ENCODE measurements at places on chromosomes 6 and 20. TPM values are rescaled to one million over a fixed set of nuclear protein-coding genes. Genes with fewer than 3 reads are reported as not detected.

DNA sequence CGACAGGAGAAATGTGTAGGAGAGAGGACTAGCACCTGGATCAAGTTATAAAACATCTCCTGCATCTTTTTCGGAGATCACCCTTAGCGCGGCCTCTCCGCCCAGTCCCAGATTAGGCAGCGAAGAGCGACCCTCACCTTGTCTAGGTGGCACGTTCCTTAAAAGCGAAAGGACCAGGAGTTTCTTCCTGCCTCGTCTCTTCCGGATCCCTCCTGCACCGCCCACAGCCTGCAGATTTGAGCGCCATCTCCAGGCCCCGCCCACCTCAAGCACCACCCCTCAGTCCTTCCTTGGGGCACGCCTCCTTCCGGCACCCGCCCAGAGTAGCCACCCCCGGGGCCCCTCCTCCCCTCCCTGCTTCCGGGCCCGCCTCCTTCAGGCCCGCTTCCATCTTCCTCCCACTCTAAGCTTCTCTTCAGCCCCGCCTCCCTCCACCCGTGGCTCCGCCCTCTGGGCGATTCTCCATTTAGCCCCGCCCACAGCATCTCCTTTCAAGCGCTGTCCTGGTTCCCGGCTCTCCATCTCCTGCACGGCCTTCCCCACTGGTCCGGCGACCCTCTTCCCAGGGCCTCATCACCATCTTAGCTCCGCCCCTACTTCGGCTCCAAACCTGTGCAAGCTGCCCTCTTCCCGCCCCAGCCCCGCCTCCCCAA, 662 bp upstream of the RALY start:
- peak; percentile 96 for DNase-seq

DNA sequence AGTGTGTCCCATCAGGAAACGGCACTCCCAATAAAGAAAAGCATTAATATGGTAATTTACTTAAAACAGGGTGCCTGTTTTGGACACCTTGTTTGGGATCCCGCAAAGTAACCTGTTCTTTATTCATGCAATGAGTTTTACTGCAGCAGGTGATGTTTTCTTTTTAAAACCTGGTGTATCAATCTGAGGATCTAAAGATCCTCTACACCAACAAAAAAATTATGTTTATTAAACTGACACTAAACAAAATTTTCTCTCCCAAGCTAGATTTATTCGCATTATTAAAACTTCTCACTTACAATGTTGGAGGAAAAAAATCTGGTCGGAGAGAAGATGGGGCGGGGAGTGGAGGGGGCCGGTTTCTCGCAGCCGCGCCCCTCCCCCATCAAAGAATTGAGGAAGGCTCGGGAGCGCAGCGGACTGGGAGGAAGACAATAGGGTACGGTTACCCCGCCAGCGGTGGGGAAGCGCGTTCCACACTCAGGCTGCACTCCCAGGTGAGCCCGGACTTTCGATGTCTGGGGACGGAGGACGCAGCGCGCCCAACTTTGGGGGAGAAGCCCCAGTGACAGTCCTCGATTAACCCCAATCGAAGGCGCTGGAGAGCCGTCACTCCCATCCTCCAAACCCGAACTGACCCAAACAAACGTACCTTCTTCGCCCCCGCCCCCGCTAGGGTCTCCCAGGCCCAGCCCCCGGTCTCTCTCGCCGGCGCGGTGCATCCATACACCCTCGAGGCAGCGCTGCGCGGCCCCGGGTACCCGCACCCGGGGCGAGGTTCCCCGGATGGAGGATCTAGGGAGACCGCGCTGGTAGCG, 1.3 kb downstream of the CD24 start:
- no peak for DNase-seq

DNA sequence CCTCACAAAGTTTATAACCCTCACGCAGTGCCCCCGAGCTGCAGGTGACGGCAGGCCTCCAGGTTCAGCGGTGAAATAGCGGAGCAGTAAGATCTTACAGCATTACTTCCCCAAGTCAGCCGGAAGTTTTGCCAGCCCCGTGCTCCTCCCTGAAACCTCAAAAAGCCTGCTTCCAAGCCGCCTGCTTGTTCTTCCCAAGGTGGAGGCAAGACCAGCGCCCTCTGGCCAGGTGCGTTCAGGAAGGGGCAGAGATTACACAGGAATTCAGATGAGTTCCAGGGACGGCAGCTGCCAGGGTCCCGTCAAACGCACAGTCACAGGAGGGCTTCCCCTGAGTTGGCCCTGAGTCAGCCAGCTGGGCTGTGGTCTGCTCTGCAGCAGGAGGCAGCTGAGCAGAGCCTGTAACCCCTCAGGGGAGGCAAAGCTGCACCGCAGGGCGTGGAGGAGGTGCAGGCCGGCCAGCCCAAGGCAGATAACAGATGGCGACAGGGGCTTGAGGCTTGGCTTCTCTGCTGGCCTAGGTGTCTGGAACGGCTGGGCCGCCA, 124.1 kb upstream of the RPS6KA2 start:
- peak; percentile 34 for DNase-seq

GRCh38 chr6:138161338-138162110, at the start of gene ARFGEF3:
TSS of gene ARFGEF3 (plus strand) at chr6:138161939. CDS start at chr6:138162087, 148 bp downstream.
- peak; percentile 4 for DNase-seq

DNA sequence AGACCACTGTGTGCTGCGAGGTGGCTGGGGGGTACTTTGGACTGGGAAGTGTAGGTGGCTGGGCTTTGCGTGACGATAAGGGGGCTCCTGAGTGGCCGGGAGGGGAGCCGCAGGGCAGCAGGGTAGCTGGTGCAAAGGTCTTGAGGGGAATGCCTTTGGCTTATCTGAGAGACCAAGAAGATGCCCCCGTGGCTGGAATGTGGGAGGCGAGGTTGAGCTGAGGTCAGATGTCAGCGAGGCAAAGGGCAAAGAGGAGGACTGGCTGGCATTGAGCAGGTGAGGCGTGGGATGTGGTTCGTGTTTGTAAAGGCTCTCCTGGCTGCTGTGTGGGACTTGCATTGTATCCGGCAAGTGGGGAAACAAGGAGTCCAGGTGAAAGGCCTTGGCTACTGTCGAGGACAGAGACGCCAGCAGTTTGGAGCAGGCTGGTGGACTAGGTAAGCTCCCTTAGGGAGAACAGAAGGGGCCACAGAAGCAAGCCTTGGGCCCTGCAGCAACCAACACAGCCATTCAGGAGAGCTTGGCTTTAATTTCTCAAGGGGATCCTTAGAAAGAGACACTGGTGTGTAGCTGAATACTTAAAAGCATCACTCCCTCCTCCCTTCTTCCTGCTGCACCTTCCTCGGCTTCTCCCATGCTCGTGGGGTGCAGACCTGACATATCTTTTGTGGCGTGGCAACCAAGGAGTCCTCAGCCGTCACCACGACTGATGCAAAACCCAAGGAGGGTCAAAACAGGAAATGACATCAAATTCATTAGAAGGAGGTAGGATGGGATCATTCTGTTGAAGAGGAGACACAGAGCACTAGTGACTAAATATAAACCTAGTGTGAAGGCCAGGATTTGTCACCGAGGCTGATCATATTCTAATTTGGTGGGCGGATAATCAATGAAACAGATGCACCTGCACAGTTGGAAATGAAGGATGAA, 53.5 kb upstream of the ERVFRD-1 start:
- no peak for DNase-seq

DNA sequence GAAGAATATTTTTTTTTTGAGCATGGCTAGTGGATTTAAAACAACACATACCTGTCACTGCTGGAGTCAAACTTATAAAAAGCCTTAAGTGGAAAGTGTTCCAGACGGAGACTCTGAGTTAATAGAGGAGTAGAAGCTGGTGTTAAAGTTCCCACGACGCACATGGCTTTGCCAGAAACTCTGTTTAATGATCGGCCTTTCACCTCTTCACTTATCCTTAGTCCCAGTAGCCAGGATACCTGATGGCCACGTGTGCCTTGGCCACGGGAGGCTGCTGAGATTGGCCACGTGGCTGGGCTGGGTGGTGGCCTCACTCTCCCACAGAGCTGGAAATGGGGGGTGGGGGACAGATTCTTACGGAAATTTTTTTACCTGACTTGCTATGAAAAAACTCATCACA, 333.1 kb downstream of the ZFAND3 start:
- DNase-seq: no peak

GRCh38 chr20:45828589-45828988, 1.5 kb upstream of the TNNC2 start:
- peak; percentile 89 for DNase-seq

DNA sequence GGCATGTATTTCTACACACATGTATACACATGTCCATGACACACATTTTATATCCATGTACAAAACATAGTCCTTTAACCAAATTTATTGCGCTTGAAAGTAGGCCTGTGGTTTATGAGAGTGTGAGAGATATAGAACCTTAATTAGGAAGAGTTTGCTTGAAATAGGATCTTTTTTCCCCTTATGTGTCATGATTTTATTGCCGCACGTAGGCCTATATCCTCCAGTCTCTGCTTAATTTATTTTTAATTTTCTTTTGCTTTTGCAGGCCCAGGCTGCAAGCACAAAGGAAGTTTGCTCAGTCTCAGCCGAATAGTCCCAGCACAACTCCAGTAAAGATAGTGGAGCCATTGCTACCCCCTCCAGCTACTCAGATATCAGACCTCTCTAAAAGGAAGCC, 205.9 kb downstream of the JARID2 start:
- DNase-seq: no peak

BPIFA2 gene
- total RNA-seq: not detected

BLTP3A gene
- 1.2 TPM for total RNA-seq

DCDC2 gene
- not detected for total RNA-seq

Measured in LHCN-M2 (cell line).